ENCODE measurements at places on chromosomes 4 and X.
A peak's percentile ranks its signal among the peaks of the same experiment; 100 is the strongest.

DNA sequence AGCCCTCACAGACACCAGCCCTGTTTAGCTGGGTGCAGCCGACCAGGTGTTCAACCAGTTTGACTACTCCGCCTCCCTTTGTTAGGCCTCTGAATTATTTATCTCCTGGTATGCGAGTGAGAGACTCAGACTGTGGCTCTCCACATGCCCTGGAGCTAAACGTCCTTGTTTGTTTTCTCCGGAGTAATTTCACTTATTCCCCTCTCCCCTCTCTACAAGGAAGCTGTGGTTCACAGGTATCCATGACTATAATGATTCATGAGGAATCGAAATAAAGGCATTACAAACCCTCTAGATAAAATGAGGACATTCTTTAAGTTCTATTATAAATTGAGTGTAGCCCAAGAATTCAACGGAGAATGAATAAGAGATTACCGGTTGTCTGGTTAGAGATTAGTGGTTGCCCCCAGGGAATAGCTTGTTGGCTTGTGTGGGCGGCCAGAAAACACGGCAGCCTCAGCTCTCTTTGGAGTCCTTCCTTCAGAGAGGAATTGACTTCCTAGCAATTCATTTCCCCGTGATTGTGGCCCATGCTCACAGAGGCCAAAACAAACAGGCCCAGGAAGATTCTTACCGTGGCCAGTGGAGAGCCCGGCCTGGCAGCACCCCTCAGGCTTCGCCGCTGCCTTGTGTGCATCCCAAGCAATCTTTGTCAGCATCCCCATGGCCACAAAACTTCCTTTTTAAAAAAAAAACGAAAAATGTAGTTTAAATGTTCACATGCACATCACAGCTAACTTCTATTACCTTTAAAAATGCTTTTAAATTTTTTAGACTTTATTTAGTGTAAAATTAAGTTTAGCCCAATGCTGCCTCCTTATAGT is 60.2 kb upstream of the CBR4 start:
- no peak for DNase-seq

DNA sequence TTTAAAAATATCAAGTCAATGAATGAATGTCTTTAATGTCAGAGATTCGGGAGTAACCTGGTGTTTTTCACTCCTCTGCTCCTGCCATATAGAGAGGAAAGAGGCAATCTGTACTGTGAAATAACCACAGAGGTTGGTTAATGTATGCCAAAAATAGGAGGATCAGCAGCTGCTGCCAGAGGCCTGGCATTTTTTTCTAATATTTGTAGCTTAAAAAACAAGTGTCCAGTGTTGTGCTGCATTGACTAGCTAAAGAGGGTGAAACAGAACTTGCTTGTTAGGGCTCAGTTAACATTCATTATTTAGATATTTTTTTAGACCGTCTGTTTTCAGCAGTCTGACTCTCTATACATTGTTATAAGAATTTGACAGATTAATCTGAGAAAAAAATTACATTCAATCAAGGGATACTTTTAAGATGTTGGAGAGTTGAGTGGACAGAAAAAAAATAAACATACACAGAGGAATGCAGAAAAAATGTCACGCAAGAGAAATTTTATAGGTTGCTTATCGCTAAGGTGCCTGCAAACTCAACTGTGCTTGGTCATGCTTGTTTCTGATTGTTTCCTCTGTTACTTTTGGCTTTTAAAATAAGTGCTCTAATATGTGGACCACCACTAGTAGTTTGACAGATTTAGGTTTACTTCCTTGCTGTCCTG is 392.3 kb upstream of the GALNT7 start:
- no peak for DNase-seq

GRCh38 chrX:153933748-153934147 is 1.1 kb downstream of the NAA10 start:
- DNase-seq, result no peak

DNA sequence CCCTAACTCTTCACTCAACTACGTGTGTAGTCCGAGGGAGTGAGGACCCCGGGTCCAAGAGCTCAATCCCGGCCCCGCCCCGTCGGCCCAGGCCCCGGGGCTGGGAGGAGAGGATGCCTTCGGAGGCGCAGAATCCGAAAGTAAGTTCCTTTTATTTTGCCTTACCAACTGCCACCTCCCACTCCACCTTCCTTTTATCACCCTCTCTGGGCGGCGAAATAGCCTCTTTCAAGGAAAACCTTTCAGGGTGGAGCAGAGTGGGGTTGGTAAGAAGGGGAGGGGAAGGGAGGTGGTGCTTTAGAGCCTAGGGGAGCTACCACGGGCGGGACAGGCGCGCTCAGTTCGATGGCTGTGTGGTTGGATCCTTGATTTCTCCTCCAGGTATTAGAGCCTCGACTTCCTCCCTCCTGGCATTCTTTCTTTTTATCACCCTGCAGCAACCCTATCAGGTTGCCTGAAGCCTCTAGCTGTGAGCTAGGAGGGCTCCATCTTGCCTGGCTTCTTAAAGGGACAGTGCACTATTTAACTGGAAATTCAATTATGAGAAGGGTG is 191.2 kb downstream of the RRAGB start:
- peak; percentile 14 for DNase-seq

DNA sequence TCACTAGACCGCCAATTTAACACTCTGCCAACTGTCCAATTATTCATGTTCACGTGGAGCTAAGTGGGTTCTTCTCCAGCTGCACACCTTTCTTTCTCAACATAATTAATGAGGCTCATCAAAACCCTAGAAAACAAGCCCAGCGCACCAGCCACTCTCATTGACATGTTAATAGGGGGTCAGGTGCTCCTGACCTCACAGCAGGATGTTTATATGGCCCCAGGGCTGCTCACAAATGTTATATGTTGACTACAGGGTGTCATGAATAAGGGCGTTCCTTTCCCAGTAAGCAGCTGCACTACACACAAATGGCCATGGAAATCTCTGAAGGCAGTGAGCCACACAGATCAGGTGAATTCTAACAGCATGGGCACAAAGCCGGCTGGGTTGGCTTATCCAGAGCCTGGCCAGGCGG is 209.8 kb downstream of the MGST2 start:
- DNase-seq, result no peak

GRCh38 chr4:69888336-69888735 is 28.4 kb upstream of the SULT1E1 start:
- no peak for DNase-seq

- no peak for DNase-seq
Observed at GRCh38 chr4:653831-654502, 20.1 kb downstream of the ATP5ME start.

DNA sequence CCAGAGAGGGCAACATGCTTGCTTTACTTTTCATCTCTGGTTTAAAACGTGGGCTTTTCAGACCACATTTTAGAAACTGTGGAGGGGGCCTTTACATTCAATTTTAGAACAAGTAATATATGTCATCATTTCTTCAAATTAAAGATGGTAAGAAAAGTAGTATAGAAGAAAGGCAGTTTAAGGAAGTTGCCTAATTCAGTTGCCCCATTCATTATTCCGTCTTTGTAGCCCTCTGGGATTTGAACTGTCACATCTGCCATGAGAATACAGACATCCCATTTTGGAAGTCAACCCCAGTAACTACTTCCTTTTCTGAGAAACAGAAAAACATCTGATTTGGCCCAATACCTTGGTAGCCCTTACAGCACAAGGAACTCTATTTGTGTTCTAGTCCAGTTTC is 61.2 kb downstream of the PASD1 start:
- DNase-seq, result no peak

DNA sequence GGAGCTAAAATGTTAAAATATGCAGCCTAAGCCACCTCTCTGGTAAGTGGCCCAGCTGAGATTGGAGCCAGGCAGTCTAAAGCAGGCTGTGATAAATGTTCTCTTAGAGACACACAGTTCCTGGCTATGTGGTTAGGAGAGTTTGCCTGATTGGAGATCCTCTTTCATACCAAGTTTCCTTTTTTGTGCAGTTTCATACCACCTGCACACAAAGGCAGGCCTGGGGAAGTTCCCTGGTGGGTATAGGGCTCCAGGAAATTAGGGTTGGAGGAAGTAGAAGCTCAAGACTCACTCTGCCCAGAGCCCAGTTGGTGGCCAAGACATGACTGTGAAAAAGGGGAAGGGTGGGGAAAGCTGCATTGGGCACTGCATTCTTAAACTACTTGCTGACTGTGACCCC is 16.9 kb downstream of the CYBB start:
- DNase-seq, result no peak

GRCh38 chr4:21552455-21552854 is 396.1 kb downstream of the KCNIP4 start:
- DNase-seq, result no peak

- no peak for DNase-seq
Observed at GRCh38 chr4:1766106-1767060, 26.7 kb upstream of the FGFR3 start.

GRCh38 chr4:33162122-33162521 is 2442.0 kb downstream of the PCDH7 start:
- DNase-seq, result no peak

GRCh38 chr4:124433500-124433899 is 279.0 kb downstream of the ANKRD50 start:
- DNase-seq, result no peak

DNA sequence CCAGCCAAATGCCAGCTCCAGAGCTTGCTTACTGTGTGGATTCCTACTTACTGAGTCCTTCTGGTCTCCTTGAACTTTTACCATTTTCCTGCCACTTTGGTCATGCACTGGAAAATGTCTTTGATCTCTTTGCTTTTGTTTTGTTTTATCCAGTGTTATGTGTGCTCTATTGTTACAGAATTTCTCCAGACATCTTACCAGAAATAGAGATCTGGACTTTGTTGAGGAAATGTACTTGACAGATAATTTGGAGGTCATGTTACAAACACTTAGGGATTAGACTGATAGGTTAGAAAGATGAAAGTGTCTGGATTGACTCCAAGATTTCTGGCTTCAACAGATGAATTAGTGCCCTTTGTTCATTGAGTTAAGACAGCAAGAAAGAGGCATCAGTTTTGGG is 5.7 kb upstream of the ZNF330 start:
- no peak for DNase-seq

DNA sequence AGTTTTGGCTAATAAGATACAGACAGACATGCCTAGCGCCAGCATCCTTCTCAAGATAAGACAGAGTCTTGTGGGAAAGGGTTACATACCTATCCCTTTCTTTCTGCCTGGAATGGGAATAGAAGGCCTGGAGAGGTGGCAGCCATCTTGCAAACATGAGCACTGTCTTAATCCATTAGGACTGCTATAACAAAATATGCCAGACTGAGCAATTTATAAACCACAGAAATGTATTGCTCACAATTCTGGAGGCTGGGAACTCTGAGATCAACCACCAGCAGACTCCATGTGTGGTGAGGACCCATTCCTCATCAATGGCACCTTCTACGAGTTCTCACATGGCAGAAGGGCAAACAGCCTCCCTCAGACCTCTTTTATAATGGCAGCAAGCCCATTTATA is 26.5 kb upstream of the NEIL3 start:
- no peak for DNase-seq

GRCh38 chr4:67038228-67038566 is 507.1 kb downstream of the CENPC start:
- no peak for DNase-seq

DNA sequence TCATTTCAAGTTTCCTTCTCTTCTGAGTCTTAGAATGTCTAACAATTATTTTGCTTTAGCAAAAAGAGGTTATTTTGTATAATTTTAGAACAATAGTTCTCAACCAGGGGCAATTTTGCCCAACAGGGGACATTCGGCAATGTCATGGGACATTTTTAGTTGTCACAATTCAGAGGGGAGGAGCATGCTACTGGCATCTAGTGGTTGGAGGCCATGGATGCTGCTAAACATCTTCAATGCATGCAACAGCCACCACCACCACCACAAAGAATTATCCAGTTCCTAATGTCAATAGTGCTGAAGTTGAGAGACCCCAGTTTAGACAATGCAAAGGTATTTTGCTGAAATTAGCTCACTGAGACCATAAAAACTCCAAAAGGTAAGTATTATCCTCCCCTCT is 122.5 kb downstream of the ARHGAP6 start:
- no peak for DNase-seq

DNA sequence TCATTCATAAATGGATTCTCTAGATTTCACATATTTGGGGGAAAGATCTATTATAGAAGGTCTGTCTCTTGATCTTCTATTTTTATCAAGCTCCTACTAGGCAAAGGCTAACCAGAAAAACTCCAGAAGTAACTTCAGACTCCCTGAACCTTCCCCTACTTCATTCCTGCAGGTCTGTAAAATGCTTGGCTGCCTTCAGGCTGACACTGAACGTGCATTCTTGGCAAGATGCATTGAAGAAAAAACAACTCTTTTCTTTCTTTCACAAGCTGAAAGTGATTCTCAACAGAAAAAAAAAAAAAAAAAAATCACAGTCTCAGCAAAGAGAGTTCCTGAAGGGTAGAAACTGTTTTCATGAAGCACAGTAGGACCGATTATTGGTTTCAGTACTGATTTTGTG is 12.7 kb downstream of the OPHN1 start:
- DNase-seq, result no peak

DNA sequence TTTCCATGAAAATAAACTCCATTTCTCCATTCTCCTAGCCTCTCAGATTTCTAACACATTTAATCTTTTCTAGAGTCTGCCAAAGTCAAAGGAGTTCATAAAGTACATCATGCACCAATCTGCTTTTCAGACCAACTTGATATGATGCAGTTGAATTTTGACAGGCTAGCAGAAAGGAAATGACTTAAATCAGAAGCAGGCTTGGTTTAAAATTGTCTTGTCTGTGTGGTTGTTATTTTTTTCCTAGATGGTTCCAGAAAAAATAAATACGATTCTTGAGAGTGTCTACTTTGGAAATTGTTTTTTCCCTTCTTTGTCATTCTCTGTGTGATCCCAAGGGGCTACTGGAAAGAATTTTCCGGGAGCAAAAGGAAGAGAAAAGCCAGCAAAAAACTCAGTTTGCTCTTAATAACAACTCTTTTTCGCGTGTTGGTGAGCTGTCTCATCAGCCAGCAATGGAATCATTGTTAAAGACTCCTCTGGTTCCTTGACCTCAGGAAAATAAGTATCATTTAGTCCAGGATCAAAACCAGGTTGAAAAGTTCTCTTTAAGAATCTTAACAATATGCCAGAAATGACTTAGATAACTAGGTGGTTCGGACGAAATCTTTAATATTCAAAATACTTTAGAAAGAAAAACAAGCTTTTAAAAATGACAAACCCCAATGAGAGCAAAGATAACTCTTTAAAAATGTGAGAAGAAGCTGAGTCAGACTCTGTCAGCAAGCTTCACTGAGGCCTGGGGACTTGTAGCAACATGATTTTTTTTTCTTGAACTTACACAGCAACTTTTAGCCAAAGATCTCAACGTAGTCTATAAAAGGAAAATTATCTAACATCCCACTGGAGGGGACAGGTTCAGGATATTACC is 49.7 kb upstream of the GAB1 start:
- DNase-seq, result no peak

DNA sequence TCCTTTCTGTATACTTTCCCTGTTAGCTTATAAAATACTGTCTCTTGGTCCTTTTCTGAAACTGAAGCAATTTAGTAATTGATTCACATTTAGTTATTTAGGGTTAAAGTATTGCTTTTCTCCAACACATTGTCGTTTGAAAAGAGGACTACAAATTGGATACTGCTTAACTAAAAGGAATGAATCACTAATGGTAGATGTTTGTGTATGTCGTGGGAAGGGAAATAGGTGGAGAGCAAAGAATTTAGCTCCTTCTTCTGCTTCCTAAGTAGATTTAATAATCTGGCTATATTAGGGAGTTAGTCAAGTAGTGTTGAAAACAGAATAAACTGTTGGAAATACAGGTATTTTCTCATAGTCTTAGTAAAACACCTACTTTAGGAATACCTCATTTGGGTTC is 27.9 kb downstream of the SLAIN2 start:
- DNase-seq, result no peak

All from CD4-positive, alpha-beta T cell treated with Interleukin-12 subunit alpha and Interleukin-12 subunit beta, for 1 hour (primary cell).